ENCODE measurements at places on chromosomes 1 and 21.

- DNase-seq = no peak
Measured at GRCh38 chr1:232664844-232665777, 35.2 kb upstream of the SIPA1L2 start.

- DNase-seq = no peak
Measured at GRCh38 chr1:227774051-227774731, 39.0 kb downstream of the SNAP47 start.

DNA sequence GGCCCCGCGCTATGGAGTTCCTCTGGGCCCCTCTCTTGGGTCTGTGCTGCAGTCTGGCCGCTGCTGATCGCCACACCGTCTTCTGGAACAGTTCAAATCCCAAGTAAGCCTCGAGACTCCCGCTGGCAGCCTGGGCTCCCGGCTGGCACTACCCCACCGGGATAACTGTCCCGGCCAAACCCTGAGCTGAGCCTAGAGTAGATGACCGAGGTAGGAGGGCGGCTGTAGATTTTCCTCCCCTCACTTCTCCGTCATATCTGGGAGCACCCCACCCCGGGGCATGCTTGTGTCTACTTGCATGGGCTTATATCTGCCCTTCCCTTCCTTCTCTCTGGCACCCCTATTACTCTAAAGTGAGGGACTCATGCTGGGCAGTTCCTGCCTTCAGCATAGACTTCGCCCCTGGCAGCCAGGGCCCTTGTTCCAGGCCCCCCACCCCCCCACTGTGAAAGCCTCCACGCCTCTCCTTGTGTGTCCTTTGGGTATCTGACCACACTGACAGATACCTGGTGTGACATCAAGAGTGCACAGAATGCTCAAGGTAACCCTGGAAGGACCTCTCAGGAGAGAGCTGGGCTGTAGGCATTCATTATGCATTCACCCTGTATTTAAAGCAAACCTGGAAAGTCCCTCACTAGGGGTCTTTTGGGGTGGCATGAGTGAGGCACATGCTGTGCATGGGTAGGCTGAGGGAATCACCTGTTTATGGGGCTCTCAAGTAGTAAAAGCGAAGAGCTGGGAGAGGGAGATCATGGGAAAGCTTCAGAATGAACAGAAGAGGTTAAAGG lies 485 bp downstream of the EFNA1 start:
- DNase-seq = no peak

DNA sequence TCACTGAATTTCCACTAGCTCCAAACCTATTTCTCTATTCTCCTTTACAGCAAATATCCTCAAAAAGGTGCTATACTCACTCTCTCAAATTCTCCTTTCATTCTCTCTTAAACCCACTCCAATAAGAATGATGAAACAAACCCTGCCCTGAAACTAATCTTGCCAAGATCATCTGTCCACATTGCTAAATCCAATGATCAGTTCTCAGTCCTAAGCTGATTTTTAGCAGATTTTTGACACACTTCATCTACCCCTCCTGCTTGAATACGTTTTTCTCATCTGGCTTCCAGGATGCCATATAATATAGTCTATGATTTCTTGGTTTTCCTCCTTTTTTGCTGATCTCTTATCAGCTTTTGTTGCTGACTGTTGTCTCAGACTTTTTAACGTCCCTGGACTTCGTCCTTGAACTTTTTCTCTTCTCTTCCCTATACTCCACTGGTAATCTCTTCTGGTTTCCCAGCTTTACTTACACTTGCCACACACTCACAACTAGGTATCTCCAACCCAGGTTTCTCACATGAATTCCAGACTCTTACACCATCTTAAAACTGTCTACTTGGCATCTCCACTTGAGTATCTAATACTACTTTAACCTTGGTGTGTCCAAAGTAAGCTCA lies 35.3 kb downstream of the RERE start:
- DNase-seq = no peak

All from amygdala (tissue), 56 donors.